ENCODE measurements at places on chromosomes 13 and 19.

GRCh38 chr13:109738298-109738746 is 48.1 kb downstream of the IRS2 start:
- no peak for DNase-seq

DNA sequence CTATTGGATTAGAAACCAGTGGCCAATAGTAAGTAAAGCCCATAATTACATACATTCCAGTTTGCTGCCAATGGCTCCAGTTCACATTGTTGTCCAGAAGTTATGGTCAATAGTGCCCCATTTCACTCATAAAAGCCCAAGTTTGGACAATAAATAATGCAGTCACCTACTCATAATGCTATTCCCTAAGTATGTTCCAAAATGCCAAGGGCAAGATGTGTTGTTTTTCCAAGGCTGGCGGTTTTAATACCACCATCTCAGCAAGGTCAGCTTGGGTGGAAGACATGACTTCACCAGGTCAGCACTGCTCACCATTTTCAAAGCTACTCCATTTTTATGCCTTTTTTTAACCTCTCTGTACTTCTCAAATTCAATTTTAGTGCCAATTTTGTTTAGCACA is 32.7 kb downstream of the KCTD12 start:
- DNase-seq = no peak

DNA sequence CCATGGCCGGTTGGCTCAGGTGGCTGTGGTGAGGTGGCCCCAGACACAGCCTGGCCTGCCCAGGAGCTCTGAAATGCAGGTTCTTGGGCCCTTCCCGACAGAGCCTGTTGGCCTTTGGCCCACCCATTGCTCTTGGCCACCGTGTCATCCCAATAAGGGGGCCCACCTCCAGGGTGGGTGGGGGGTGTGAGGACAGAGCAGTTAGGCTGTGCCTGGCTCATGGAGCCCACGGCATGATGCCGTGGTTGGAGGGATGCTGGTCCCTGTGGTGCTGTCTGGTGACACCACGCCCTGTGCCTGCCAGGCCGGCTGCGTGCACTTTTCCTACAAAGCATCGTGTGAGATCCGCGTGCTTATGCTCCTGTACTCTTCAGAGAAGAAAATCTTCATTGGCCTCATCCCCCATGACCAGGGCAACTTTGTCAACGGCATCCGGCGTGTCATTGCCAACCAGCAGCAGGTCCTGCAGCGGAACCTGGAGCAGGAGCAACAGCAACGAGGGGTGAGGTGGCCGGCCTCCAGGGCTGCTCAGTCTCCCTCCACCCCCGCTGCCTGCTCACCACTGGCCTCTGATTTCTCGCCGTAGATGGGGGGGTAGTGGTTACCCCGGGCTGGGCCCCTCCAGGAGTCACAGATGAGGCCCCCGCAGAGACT is 7.6 kb downstream of the PNKP start:
- DNase-seq = no peak

GRCh38 chr13:106101201-106101600 is 434.3 kb downstream of the EFNB2 start:
- no peak for DNase-seq

DNA sequence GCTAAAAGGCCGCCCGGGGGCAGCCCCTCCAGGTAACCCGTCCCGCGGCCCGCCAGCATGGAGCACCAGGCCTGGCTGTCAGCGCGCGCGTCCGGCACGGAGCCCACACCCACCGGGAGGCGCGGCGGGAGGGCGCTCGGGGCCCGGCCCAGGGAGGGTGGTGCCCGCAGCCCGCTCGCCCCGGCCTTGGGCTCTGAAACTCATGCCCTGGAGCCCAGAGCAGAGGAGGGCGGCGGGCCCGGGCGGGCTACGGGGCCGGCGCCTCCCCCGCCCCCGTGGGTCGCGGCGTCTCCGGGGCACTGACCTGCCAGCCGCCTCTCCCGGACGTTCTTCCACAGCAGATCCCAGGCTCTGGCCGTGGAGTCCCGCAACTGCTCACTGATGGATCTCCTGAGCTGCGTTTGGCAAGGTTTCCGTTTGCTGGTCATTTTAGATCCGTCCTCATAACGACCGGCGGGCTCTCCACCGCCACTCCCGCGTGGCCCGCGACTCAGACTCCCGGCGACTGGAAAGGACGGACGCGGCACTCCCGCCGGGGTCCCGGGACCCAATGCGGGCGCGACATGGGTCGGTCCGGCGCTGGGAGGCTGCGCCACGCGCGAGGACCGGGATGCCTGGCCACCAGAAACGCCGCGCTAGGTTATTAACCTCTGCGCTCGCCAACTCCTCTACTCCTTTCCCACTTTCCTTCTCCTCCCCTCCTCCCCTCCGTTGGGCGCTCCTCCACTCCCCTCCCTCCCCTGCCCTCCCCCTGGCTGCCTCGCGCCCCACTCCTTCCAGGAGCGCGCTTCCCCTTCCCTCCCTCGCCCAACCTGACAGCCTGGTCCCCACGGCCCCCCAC is 64.7 kb upstream of the STARD13 start:
- DNase-seq = peak; percentile 36

DNA sequence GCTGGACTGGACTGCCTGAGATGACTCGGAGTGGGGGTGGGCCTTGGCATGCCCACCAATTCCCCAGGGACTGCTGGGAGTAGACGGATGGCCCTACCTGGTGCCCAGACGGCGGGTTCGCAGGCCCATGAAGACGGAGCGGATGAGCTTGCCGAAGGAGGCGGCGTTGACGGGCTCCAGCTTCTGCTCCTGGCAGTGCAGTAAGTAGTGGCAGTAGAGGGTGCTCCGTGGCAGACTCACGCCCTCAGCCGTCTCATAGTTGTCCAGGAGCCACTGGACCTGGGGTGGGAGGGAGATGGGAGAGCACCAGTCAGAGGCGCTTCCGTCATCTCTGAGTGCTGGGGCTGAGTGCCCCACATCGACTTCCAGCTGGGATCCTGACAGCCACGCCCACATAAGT is 17.6 kb downstream of the DCAF15 start:
- DNase-seq = no peak

GRCh38 chr13:48582084-48582483 is 49.2 kb upstream of the RCBTB2 start:
- no peak for DNase-seq

- peak; percentile 82 for DNase-seq
Observed at GRCh38 chr13:30308548-30308947, 1.2 kb upstream of the KATNAL1 start.

DNA sequence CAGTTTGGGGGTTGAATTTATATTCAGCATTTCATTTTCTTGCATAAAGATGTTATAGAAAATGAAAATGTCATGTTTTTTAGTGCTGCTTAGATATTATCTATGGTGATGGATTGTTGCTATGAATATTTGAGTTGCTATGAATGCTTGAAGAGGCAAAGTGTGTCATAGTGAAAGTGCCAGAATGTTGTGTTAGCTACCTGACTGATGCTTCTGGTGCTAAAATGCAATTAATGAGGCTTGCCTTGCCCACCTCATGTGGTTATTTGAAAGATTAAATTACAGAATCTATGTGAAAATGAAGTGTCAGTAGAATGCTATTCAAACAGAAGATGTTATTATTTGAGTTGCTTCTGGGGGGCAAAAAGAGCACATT is 62.7 kb upstream of the MYCBP2 start:
- DNase-seq = no peak
